ENCODE measurements at places on chromosomes 4 and X. TPM values are rescaled to one million over a fixed set of nuclear protein-coding genes. Genes with fewer than 3 reads are reported as not detected.

ACOX3 gene
- 23.0 TPM for total RNA-seq

MPP1 gene
- total RNA-seq = 35.0 TPM

SGMS2 gene
- 39.4 TPM for total RNA-seq

PITX2 gene
- 0.25 TPM for total RNA-seq

- peaks cover 3% of the 10 kb centered on the region for H3K4me1 ChIP-seq
- no peak for DNase-seq
- no peak overlapping the region for H3K27ac ChIP-seq
- H3K4me3 ChIP-seq = no peak overlapping the region
- H3K27me3 ChIP-seq = peaks cover 20% of the 10 kb centered on the region
- H3K36me3 ChIP-seq = no peaks in the 10 kb centered on the region
These were observed 82.0 kb upstream of the PSAPL1 start for GRCh38 chr4:7516773-7517144.

GRCh38 chrX:19566359-19567222 lies 51.3 kb upstream of the MAP3K15 start:
- no peaks in the 10 kb centered on the region for H3K36me3 ChIP-seq
- no peaks in the 10 kb centered on the region for H3K27me3 ChIP-seq
- no peaks in the 10 kb centered on the region for H3K4me1 ChIP-seq

GRCh38 chr4:145734576-145735346 lies 54.8 kb downstream of the C4orf51 start:
- peaks cover 32% of the 10 kb centered on the region for H3K4me1 ChIP-seq
- H3K27ac ChIP-seq = peak overlapping the region; percentile 95
- no peak overlapping the region for H3K4me3 ChIP-seq
- no peaks in the 10 kb centered on the region for H3K27me3 ChIP-seq
- peak; percentile 65 for DNase-seq

DNA sequence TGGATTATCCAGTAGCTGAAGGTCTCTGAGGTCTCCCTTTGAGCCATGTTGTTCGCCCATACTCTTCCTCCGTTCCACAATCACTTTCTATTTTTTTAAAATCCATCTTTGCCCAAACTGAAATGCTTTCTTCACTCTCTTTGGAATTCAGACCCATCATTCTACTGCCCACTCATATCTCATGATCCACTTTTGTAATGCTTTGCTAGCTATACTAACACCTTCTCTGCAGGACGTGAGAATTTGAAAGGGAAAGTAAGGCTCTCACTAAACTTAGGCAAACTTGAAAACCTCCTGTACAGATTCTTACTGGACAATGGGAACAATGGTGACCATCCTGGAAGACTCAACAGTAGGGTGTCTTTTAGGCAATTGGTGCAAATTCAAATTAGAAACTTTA lies 8.8 kb upstream of the RTL8A start:
- H3K27ac ChIP-seq = no peak overlapping the region
- no peaks in the 10 kb centered on the region for H3K27me3 ChIP-seq
- no peak overlapping the region for H3K4me3 ChIP-seq
- DNase-seq = no peak
- no peaks in the 10 kb centered on the region for H3K36me3 ChIP-seq

DNA sequence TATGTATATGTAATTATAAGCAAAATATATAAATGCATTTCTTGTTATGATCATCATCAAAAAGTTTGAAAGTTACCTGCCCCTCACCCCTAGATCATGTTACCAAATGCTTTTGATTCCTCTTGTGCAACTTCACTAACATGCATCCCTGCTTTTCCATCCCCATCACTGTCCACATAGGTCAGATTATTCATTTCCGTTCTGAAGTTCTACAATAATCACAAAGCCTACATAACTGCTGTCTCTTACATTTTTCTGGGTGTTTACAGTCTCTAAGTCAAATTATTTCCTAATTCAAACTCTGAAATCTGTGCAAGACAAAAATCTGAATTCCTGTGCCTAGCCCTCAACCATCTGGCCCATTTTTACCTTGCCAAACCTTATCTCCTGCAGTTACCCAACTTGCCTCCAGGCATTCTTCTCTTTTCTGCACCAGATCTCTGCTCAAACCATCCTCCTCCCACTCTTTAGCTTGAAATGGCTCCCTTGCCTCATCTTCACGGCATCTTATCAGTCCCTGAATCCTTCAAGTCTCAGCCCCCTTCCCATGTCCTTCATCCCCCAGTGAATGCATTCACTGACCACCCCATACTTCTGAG lies 42.4 kb upstream of the SLC39A8 start:
- DNase-seq = no peak
- no peaks in the 10 kb centered on the region for H3K36me3 ChIP-seq
- no peaks in the 10 kb centered on the region for H3K4me1 ChIP-seq
- H3K27ac ChIP-seq = no peak overlapping the region
- no peaks in the 10 kb centered on the region for H3K27me3 ChIP-seq
- H3K4me3 ChIP-seq = no peak overlapping the region

DNA sequence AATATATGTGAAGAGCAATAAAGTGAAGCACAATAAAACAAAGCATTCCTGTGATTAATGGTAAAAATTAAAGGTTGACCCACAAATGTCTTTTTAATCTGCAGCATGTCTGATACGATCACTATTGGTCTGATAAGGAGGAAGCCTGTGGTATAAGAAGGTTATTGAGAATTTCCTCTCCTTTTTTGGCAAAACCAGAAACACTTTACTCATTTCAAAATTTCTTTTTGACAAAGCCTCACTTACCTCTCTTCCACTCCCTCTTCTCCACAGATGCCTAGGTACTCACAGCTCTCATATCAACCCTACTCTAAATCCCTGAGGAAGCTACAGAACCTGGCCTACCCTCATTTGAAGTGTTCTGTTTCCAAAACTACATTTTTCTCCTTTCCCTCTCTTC lies 56.1 kb downstream of the TSPAN5 start:
- DNase-seq = no peak
- H3K4me1 ChIP-seq = no peaks in the 10 kb centered on the region
- no peak overlapping the region for H3K27ac ChIP-seq

DNA sequence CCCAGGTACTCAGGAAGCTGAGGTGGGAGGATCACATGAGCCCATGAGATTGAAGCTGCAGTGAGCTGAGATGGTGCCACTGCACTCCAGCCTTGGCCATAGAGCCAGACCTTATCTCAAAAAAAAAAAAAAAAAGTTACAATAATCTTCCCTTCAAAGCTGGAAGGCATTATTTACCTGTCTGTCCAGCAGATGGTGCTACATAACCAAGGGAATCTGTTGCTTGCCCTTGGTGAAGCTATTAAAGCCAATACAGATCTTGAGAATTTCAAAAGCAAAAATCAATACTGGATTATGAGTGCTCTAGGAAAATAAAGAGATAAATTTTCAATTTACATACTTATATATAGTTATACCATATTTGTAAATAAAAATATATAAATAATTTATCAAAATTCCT lies 25.9 kb downstream of the PKD2 start:
- H3K27ac ChIP-seq = no peak overlapping the region
- no peaks in the 10 kb centered on the region for H3K27me3 ChIP-seq
- H3K4me3 ChIP-seq = no peak overlapping the region
- no peaks in the 10 kb centered on the region for H3K4me1 ChIP-seq

DNA sequence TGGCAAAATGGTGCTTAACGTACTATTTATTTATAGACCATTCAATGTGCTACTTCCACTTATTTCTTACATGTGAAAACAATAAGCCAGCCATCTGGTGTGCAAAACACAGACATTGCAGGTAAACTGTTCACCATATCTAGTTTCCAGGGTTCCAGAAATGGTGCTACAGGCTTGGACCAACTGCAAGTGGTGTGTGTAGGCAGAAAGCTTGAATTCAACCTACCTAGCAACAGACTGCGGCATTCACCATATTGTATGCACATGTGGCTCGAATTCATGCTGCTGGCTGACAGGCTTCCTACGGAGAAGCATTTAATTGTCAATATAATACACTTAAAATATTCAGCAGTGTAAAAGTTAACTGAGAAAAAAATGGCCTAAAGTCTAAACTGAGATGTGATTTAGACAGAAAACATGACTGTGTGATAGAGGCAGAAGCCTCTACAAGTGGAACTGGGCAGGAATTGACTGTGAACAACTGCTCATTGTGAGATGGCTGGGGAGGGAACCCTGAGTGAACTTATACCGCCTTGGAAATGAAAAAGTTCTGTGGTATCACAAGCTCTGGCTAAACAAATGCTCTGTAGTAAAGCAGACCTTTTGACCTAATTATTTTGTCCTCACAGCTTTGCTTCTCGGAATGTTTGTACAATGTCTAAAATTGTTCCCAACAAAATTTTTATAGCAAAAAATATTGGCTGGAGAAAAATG lies 434.7 kb downstream of the GRIA2 start:
- H3K27ac ChIP-seq = no peak overlapping the region
- no peak overlapping the region for H3K4me3 ChIP-seq
- no peak for DNase-seq
- no peaks in the 10 kb centered on the region for H3K4me1 ChIP-seq
- H3K36me3 ChIP-seq = no peaks in the 10 kb centered on the region

DNA sequence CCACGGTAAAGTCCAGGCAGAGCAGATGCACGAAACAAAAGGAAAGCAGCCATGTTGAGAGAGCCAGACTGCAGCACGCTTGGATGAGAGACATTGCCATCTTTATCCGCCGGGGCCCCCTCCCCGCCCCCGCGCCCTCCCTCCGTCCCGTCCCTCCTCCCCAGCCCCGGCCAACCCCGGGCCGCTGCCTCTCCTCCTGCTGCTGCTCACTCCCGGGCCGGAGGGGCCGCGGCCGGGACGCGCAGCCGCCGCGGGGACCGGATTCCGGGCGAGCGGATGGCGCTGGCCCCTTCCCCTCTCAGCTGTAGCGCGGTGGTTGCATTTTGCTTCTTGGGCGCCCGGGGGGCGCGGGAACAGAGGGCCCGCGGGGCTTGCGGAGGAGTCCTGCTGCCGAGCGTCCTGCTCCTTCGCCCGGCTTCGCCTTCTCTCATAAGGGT lies 542 bp downstream of the RNF150 start:
- peak overlapping the region; percentile 91 for H3K27ac ChIP-seq
- peak; percentile 66 for DNase-seq
- no peaks in the 10 kb centered on the region for H3K27me3 ChIP-seq
- peak overlapping the region; percentile 92 for H3K4me3 ChIP-seq

DNA sequence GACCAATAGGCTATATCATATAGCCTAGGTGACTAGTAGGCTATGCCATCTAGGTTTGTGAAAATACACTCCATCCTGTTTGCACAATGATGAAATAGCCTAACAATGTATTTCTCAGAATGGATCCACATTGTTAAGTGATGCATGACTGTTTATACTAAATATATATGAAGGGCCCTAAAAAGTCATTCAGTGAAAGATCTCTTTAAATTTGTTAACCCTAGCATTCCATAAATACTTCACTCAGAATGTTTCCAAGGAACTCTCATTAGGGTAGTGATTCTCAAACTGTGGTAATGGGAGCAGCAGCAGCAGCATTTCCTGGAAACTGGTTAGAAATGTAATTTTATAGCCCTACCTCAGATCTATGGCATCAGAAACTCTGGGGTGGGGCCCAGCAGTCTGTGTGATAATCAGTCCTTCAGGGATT lies 74.9 kb downstream of the PRRG1 start:
- no peaks in the 10 kb centered on the region for H3K27me3 ChIP-seq
- DNase-seq = no peak
- no peak overlapping the region for H3K27ac ChIP-seq
- no peak overlapping the region for H3K4me3 ChIP-seq

- H3K4me1 ChIP-seq = no peaks in the 10 kb centered on the region
- no peaks in the 10 kb centered on the region for H3K36me3 ChIP-seq
- no peak overlapping the region for H3K27ac ChIP-seq
- H3K27me3 ChIP-seq = no peaks in the 10 kb centered on the region
These were observed 57.8 kb downstream of the AFM start for GRCh38 chr4:73539386-73539785.

GRCh38 chr4:138233313-138234034 lies 8.7 kb downstream of the SLC7A11 start:
- H3K36me3 ChIP-seq = no peaks in the 10 kb centered on the region
- H3K4me3 ChIP-seq = no peak overlapping the region
- H3K27me3 ChIP-seq = no peaks in the 10 kb centered on the region
- DNase-seq = no peak
- H3K27ac ChIP-seq = no peak overlapping the region

GRCh38 chr4:54837576-54838140 lies 179.9 kb downstream of the KIT start:
- H3K4me1 ChIP-seq = no peaks in the 10 kb centered on the region
- no peaks in the 10 kb centered on the region for H3K27me3 ChIP-seq
- no peak overlapping the region for H3K4me3 ChIP-seq
- H3K27ac ChIP-seq = no peak overlapping the region
- no peak for DNase-seq

DNA sequence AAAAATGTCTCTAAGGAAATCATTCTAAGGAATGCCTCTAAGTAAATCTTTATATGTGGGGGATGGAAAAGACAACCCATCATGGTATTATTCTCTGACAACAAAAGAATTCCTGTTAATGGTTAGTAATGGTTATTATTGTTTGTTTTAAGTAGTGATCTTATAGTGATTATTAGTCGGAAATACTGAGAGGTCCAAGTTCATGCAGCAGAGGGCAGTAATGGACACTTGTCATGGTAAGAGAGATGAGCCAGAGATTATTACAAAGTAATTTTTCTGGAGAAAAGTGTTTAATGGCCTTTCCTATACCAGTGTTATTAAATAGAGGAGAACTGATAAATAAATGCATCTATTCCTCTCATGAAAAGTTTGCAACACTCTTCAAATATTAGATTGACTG lies 8.1 kb upstream of the DKK2 start:
- DNase-seq = no peak
- H3K4me3 ChIP-seq = no peak overlapping the region
- no peak overlapping the region for H3K27ac ChIP-seq
- no peaks in the 10 kb centered on the region for H3K36me3 ChIP-seq
- H3K4me1 ChIP-seq = no peaks in the 10 kb centered on the region
- no peaks in the 10 kb centered on the region for H3K27me3 ChIP-seq

GRCh38 chr4:87659247-87659931 lies 9.3 kb downstream of the DMP1 start:
- H3K27me3 ChIP-seq = no peaks in the 10 kb centered on the region
- H3K4me1 ChIP-seq = no peaks in the 10 kb centered on the region
- H3K36me3 ChIP-seq = no peaks in the 10 kb centered on the region
- H3K27ac ChIP-seq = no peak overlapping the region
- DNase-seq = no peak
- no peak overlapping the region for H3K4me3 ChIP-seq

GRCh38 chr4:100985576-100985975 lies 361.8 kb downstream of the PPP3CA start:
- H3K27me3 ChIP-seq = no peaks in the 10 kb centered on the region
- DNase-seq = no peak
- no peaks in the 10 kb centered on the region for H3K4me1 ChIP-seq
- no peaks in the 10 kb centered on the region for H3K36me3 ChIP-seq
- no peak overlapping the region for H3K4me3 ChIP-seq
- H3K27ac ChIP-seq = no peak overlapping the region

DNA sequence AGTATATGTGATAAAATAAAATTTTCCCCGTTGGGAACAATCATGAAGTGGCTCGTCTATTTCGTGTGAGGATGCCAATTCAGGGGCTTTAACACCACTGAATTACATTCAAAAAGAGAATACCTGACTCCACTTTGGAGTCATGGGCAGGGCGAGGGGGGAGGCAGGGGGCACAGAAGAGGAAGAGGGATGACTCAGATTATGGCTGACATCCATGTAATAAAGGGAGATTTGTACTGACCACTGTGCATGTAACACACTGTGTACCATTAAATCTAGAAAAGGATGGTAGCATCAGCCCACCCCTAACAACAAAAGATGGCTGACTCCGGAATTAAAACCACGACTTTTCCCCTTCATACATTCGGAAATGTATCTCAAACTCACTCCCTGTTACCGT lies 1.3 kb downstream of the SLC9A7 start:
- DNase-seq = no peak
- H3K4me1 ChIP-seq = peaks cover 3% of the 10 kb centered on the region
- peak overlapping the region; percentile 61 for H3K4me3 ChIP-seq
- no peaks in the 10 kb centered on the region for H3K36me3 ChIP-seq
- H3K27ac ChIP-seq = no peak overlapping the region

GRCh38 chr4:119690871-119691270 lies 62.3 kb upstream of the PDE5A start:
- no peaks in the 10 kb centered on the region for H3K36me3 ChIP-seq
- DNase-seq = no peak
- no peak overlapping the region for H3K4me3 ChIP-seq
- no peaks in the 10 kb centered on the region for H3K4me1 ChIP-seq
- no peak overlapping the region for H3K27ac ChIP-seq
